Panc1 (cell line): ENCODE measurements at places on chromosomes 6 and 20.

DNA sequence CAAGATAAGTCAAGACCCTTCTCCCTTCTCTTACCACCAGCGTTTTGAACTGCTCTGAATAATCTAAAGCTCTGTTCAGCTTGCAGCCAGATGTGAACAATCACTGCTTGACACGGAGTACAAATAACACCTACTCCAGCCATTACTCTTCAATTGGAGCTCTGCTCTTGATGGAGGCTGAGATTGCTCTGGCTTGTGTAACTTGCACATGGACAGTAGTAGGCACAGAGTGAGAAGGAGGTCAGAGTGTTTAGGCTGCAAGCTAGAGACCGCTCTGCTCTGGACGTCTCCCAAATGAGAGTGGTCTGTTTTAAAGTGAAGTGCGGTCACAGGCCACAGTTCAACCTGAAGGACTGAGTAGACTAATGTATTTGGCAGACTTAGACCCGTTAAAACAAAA lies 158.3 kb downstream of the HDGFL1 start:
- no peak for DNase-seq

GRCh38 chr6:106448000-106448426 lies 87.5 kb downstream of the CRYBG1 start:
- DNase-seq: no peak

DNA sequence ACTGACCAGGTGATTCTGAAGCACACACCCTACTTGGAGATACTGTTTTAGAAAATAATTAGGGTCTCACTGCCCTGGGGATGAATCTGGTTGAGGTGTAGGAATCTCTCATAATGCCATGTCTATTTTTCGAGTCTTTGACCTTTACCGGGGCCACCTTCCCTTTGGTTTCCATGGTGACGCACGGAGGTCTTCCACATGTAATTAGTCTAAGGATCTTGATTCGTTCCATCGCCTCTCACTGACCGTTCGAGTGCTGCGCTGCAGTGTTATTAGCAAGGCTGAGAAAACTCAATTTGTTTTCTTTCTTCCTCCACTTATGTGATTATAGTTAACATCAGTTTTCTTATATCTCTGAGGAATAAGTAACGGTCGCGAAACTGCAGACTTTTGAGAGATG lies 144.3 kb upstream of the SPACA1 start:
- no peak for DNase-seq

- no peak for DNase-seq
Measured at GRCh38 chr6:20755631-20756030, 221.4 kb downstream of the CDKAL1 start.

- peak; percentile 20 for DNase-seq
Measured at GRCh38 chr6:82646231-82646615, 282.6 kb downstream of the TPBG start.

DNA sequence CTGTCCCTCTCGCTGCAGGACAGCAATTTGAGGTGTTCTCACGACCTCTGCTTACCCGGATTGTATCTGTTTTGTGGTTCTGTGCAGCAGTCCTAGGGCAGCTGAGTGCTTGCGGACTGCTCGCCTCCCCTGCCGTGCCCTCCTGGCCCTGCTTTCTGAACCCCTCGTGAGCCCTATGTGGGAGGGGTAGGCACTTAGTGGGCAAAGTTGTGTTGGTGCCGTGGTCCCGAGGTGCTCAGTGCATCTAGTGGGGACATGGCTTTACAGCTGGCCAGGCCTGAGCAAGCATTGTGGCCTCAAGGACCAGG lies 5.2 kb downstream of the TMEM181 start:
- DNase-seq: no peak

DNA sequence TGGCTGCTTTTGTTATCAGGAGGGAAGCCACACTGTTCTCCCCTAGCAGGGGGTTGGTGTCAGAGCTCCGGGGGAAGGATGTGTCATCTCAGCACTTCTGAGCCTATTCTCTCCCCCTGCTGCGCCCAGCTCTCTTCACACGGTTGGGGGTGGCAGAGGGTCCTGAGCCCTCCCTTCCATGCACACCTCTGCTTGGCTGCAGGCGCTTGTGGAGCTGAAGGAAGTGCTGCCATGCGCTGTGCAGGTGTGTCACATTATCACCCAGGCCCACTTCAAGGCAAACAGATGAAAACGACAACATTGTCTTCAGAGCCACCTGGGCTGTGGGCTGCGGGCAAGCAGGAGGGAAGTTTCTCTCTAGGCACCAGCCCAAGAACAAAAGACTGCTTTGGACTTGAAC lies 263.4 kb downstream of the BMP7 start:
- DNase-seq: no peak

GRCh38 chr20:15882553-15882952 lies 690.7 kb downstream of the KIF16B start:
- DNase-seq: no peak

- DNase-seq: no peak
Measured at GRCh38 chr6:25042036-25042521, 106.3 kb upstream of the RIPOR2 start.

- DNase-seq: no peak
Measured at GRCh38 chr6:146985966-146986365, 218.3 kb upstream of the STXBP5 start.

GRCh38 chr20:62318400-62319345 lies 15.9 kb downstream of the ADRM1 start:
- DNase-seq: no peak

- DNase-seq: no peak
Measured at GRCh38 chr6:163146036-163146435, 268.5 kb upstream of the QKI start.

DNA sequence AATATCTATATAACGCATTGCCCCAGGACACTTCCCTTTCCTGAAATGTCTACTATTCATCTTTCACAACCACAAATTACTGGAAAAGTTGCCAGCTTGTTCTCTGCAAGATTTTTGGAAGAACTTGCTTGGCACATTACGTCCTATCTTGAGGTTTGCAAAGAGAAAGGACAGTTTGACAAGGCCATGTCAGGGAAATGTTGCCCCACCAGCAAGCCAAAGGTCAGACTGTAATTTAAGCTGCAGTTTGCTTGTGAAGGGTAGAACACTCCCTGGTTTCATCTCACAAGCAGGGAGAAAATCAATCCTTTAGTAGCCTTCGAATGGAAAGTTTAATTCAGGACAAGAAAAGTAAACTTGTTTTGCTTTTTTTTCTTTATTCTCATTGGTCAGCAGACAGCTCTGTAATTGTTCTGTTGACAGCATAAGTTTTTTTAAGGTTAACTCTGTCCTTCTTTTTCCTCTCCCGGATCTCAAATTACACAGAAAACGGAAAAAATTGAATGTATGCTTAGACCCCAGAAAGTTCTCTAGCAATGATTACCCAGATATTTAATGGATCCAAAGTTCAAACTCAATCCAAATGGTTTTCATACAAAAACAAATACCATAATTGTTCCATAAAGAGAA lies 541.8 kb upstream of the NRSN1 start:
- no peak for DNase-seq

GRCh38 chr6:158157064-158157764 lies 10.8 kb downstream of the SERAC1 start:
- no peak for DNase-seq

GRCh38 chr6:169320013-169320412 lies 66.4 kb upstream of the THBS2 start:
- no peak for DNase-seq

DNA sequence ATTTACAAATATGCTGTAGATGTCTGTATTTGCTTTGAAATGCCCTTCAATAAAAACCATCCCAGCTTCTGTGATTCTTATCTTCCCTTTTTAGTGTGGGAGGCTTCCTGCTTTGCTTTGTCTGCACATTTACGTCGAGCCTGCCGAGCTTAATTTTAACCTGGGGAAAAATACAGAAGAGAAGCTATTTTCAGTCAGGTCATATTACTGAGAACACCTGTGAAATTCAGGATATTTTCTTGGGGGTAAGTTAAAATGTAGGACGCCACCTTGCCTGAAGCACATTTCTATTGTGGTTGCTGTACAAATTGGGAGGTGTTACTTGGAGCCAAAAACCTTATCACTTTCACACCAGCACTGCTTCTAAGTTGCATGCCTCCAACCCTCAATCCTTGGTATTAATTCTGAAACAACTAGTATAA lies 43.6 kb upstream of the FUCA2 start:
- DNase-seq: no peak

DNA sequence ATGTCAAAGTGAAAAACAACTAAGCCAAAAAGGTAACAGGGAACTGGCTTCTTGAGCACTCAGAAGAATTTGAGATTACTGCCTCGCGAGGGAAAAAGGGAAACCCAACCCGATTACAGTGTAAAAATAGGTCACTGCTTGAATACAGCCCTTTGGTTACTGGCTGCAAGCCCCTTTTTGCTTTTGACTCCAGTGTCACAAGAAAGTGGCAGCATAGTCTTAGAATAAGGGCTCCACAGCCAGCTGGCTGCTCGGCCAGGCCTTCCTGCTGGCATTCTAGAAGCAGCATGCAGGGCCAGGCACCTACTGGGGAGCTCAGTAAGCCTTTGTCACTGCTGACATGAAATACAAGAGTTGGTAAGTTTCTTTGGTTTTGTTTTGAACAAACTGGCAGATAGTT lies 83.0 kb downstream of the ZHX3 start:
- DNase-seq: no peak

DNA sequence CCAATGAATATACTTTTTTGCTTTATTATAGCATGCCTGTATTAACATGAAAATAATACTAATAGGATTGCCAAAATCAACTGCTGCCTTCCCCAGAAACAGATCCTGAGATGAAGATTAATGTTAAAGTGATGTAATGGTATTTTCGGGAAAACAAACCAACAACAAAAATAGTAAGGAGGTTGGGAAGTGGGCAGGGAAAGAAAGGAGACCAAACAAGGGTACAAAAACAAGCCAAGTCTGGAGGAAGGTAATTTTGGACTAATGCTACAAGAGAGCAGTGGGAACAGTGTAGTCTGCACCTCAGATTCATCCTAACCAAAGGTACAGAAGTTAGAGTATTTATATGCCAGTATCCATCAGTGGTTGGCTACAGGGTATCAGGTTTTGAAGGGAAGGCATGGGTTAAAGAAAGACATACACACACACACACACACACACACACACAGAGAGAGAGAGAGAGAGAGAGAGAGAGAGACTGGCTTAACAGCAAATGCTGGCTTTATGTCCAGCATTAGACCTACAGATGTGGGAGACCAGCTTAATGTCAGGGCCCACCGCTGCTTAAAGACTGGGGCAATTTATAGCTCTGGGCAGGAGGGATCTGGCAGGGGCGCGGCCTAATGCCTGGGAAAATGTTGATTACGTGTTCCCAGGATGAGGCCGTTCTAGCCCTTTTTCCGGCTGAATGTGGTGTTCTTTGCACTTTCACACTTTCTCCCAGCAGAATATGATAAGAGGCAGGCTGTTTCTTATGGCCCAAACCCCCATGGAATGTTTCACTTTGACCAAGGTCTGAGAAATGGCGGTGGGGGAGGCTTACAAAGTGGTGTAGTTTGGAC lies 3.8 kb upstream of the SLC17A1 start:
- DNase-seq: no peak

- no peak for DNase-seq
Measured at GRCh38 chr20:57301026-57301425, 28.6 kb upstream of the SPO11 start.

DNA sequence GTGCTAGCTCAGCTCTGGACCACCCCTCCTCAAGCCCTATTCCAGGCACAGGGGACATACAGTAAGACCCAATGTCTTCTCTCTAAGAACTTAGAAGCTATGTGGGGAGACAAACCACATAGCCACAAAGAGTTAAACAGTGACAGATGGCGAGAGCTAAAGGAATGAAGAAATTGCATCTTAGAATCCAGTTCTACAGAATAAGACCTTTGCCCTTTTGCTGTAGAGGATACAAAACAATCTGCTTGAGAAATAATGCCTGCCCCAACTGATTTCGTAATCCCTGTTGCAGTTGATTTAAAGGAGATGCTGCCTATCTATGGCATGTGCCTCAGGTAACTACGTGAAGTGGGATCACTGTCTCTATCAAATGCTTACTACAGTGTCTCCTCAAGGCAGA lies 31.2 kb downstream of the TNFRSF21 start:
- DNase-seq: no peak

- DNase-seq: no peak
Measured at GRCh38 chr6:25661129-25661779, 9.2 kb downstream of the SCGN start.

GRCh38 chr6:137883400-137884148 lies 16.5 kb downstream of the TNFAIP3 start:
- DNase-seq: no peak

GRCh38 chr6:82179415-82179814 lies 68.1 kb downstream of the IBTK start:
- DNase-seq: no peak

DNA sequence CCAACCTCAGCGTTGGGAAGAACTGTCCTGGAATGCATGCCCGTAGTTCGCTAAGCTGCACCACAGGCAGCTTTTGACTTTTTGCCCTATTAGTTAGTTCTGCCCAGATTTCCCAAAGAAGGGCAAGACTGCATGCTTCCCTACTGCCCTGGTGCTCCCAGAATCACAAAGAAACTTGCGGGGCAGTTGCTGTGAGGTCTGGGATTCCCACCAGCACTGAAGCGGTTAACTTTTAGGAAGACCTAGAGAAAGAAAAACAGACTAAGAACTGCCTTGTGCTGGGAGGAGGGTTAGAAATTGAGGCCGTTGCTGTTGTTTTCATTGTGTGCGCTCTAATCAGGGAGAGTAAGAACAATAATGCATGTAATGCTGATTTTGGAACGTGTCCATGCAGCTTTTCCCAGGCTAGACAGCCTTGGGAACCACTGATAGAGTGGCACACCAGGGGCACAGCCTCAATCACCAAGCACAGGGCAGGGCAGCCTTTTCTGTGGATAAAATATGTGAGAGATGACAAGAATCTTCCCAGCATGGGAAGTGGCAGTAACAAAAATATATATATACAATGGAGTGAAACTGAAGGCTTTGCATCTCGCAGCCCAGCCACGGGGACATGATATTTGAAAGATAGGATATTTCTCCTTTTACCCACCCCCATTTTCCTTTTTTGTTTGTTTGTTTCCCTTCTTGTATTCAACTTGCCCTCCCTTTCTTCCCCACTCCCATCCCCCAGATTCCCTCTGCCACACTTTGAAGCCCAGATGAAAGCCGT lies 137.7 kb upstream of the HEY2 start:
- no peak for DNase-seq

- DNase-seq: no peak
Measured at GRCh38 chr6:112786801-112787200, 439.7 kb downstream of the RFPL4B start.

DNA sequence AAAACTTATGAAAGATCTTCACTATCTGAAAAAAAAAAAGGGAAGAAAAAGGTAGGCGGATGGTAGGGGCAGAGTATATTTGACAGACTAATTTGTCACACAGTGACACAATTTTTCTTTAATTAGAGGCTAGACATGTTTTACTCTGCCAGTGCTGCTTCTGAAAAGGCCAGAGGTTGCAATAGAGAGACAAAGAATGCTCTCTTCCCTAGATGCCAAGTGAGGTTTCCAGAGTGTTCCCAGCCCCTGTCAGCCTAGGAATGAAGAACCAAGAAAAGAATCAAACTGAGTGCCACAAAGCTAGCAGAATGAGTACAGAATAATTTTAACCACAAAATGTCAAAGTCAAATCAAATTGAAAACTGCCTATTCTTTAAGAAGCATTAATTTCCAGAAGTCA lies 13.0 kb downstream of the PNISR start:
- DNase-seq: no peak
